Lower lobe of right lung (tissue), 2 donors: ENCODE measurements at places on chromosomes 12 and 14.
A peak's percentile ranks its signal among the peaks of the same experiment; 100 is the strongest.

- no peaks in the 10 kb centered on the region for H3K4me1 ChIP-seq
- no peaks in the 10 kb centered on the region for H3K36me3 ChIP-seq
- H3K4me3 ChIP-seq: no peak overlapping the region
- no peak for DNase-seq
- H3K27ac ChIP-seq: no peak overlapping the region
- no peaks in the 10 kb centered on the region for H3K27me3 ChIP-seq
These were observed 15.6 kb upstream of the EML5 start for GRCh38 chr14:88808359-88808758.

DNA sequence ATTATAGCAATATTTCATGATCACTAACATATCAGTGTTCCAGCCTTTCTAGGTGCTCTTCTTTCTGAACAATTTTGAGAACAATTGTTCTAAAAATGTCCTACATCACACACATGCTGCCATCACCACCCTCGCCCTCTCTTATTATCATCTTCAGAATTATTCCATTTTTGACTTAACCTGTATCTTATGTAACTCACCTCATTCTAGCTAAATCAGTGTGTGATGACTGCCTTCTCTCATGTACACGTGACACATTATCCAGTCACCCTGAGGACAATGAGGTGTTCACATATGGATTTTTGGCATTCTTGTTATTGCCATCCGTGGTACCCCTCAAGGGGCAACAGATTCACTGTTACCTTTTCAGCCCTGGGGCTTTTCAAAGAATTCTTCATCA lies 87.3 kb downstream of the RFX4 start:
- no peak overlapping the region for H3K27ac ChIP-seq
- H3K27me3 ChIP-seq: peaks cover 20% of the 10 kb centered on the region
- no peak overlapping the region for H3K4me3 ChIP-seq

GRCh38 chr12:49582201-49582600 lies 14.3 kb upstream of the MCRS1 start:
- H3K27ac ChIP-seq: no peak overlapping the region
- no peak for DNase-seq
- H3K4me3 ChIP-seq: no peak overlapping the region
- peaks cover 3% of the 10 kb centered on the region for H3K36me3 ChIP-seq
- peaks cover 6% of the 10 kb centered on the region for H3K4me1 ChIP-seq

- H3K36me3 ChIP-seq: peaks cover 14% of the 10 kb centered on the region
- H3K4me3 ChIP-seq: no peak overlapping the region
- H3K4me1 ChIP-seq: peaks cover 13% of the 10 kb centered on the region
- H3K27ac ChIP-seq: no peak overlapping the region
- H3K27me3 ChIP-seq: no peaks in the 10 kb centered on the region
- DNase-seq: no peak
These were observed 132.6 kb downstream of the ITPR2 start for GRCh38 chr12:26700430-26700829.

GRCh38 chr12:50960130-50960529 lies 7.8 kb downstream of the HIGD1C start:
- no peak overlapping the region for H3K4me3 ChIP-seq
- no peaks in the 10 kb centered on the region for H3K4me1 ChIP-seq
- H3K27me3 ChIP-seq: no peaks in the 10 kb centered on the region
- DNase-seq: no peak
- no peaks in the 10 kb centered on the region for H3K36me3 ChIP-seq
- H3K27ac ChIP-seq: no peak overlapping the region

GRCh38 chr12:64087761-64088160 lies 134.3 kb downstream of the KICS2 start:
- peaks cover 50% of the 10 kb centered on the region for H3K4me1 ChIP-seq
- peak overlapping the region; percentile 36 for H3K27ac ChIP-seq
- H3K4me3 ChIP-seq: no peak overlapping the region
- H3K36me3 ChIP-seq: no peaks in the 10 kb centered on the region
- no peaks in the 10 kb centered on the region for H3K27me3 ChIP-seq
